Renal cortical epithelial cell (primary cell): ENCODE measurements at places on chromosomes 5 and 9.

DNA sequence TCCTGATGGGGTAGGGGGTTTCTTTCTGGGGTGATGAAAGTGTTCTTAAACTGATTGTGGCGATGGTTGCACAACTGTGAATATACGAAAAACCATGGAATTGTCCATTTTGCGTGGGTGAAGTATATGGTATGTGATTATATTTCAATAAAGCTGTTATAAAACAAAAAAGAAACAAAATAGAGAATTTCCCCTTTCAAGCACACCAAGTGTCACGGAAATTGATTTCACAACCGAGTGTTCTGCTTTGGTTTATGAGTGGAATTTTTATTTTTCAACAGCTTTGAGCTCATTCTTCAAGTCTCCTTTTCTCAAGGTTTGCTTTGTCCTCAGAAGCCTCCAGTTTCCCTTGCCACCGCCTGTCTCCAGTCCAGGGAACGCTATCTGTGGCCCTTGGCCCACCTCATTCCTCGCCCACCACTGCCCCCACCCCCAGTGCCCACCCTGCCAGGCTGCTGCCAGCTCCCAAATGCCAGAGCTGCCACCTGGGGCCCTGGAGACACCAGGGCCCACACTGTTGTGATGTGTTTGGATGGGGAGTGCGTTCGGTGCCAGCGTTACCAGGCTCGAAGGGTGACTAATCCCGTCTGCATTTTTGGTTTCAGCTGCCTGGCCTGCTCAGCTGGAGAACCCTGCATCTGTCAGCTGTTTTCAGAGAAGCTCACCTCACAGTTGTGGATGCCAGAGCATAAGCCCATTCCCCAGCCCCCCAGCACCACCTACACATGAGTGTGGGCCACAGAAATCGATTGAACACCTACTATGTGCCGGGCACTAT is 30.4 kb downstream of the DUSP1 start:
- DNase-seq = peak; percentile 96

GRCh38 chr5:57435701-57436134 is 46.9 kb downstream of the ACTBL2 start:
- DNase-seq = peak; percentile 96

- no peak for DNase-seq
Observed at GRCh38 chr5:100898504-100899346, 4.4 kb downstream of the ST8SIA4 start.

DNA sequence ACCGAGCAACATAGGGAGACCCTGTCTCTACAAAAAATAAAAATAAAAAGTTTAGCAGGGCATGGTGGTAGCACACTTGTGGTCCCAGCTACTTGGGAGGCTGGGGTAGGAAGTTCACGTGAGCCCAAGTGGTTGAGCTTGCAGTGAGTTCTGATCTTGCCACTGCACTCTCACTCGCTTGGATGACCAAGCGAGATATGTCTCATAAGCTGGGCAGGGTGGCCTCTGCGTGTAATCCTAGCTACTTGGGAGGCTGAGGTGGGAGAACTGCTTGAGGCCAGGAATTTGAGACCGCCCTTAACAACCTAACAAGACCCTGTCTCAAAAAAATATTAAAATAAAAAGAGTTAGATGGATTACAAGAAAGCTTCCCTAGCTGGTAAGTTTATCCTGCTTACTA is 32.5 kb downstream of the RASA1 start:
- DNase-seq = no peak

DNA sequence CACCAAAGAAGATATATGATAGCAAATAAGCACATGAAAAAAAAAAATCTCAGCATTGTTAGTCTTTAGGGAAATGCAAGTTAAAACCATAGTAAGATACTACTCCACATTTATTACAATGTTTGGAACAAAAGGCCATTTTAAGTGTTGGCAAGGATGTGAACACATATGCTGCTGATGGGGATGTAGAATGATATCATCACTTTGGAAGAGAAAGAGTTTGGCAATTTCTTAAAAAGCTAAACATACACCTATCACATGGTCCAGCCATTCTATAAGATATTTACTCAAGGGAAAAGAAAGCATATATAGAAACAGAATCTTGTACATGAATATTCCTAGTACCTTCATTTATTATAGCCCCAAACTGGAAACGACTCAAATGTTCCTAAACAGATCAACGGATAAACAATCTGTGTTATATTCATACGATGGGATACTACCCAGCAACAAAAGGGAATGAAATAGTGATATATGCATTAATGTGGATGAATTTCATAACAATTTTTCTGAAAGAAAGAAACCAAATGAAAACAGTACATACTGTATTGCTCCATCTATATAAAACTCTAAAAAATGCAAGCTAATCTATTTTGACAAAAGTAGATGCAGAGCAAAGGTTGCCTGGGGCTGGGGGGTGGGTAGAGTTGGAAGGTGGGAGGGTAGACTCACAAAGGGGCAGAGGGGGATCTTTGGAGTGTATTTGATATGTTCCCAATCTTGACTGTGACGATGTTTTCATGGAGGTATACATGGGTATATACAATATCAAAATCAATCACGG is 45.7 kb upstream of the SMAD5 start:
- DNase-seq = no peak

DNA sequence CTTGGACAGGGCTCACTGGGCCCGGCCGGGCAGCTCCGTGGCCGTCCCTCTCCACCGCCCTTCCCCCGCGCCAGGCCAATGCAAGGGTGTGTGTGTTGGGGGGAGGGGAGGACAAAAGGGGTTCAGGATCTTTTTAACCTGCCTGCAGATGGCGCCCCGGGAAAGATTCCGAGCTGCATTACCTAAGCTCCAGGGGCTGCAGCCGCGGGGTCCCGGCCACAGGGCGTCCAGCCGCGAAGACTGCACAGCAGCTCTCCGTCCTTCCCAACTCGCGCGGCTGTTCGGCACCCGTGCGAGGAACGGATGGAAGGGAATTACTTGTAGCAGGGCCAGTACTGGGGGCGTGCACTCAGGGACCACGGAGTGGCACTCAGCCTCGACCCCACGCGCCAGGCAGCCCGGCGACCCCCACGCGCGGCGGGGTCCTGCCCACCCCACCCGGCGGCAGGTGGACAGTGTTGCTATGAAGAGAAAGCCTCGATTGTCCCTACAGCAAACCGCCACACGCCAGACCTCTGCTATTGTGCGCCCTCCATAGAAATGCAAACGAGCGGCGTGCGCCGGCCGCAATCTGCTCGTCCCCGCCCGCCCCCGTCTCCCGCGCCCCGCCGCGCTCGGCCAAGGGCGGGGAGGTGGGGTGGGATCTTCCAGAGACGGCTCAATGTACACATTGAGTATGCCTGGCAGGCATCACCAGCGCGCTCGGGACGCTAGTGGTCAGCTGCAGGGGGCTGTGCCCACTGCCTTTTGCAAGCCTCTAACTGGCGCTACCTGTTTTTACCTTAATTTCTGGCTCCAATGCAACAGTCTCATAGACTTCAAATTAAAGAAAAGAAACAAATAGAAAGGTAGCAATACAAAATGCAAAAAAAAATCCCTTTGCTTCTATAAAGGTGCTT is 796 bp upstream of the GADD45G start:
- no peak for DNase-seq

- peak; percentile 6 for DNase-seq
Observed at GRCh38 chr9:12961276-12961809, 186.5 kb downstream of the LURAP1L start.

- DNase-seq = no peak
Observed at GRCh38 chr5:95704150-95704549, 21.4 kb upstream of the SPATA9 start.

GRCh38 chr5:58751222-58751837 is 168.5 kb downstream of the RAB3C start:
- peak; percentile 53 for DNase-seq

GRCh38 chr9:70007831-70008230 is 35.8 kb upstream of the MAMDC2 start:
- no peak for DNase-seq

DNA sequence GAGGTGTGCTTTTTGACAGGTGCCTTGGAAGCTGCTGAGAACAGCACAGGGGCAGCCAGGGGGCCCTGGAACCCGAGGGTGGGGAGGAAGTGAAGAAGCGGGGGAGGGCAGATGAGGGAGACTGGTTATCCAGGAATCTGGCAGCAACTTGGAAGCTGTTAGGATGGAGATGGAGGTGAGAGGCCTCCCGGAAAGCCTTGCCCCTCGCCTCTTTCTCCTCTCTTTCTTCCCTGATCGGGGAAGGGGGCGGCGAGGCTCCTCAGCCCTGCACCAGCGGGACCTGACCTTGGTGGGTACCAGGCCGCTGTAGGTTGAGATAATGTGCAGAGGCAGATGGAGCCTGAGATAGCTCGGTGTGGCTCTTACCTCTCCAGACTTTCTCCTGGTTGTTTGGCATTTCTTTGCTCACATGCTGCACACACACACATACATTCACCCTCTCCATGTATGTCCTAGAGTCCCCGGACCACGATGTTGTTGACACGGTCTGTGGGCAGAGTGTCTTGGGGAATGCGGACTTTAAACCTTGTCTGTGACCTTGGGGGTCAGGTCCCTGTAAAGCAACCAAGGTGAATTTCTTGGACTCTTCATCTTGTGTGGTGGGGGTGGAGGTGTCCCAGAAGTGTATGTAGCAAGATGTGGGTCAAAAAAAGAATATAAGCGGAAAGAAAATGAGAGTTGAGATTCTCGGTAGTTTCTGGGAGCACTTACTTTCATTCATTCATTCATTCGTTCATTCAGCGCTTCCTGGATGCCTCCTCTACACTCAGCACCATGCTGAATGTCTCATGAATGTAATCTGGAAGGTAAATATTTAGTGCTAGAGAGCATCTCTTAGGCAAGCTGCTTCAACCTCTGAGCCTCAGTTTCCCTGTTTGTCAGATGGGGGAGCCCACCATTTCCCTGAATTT is 1.6 kb downstream of the WWC1 start:
- no peak for DNase-seq

DNA sequence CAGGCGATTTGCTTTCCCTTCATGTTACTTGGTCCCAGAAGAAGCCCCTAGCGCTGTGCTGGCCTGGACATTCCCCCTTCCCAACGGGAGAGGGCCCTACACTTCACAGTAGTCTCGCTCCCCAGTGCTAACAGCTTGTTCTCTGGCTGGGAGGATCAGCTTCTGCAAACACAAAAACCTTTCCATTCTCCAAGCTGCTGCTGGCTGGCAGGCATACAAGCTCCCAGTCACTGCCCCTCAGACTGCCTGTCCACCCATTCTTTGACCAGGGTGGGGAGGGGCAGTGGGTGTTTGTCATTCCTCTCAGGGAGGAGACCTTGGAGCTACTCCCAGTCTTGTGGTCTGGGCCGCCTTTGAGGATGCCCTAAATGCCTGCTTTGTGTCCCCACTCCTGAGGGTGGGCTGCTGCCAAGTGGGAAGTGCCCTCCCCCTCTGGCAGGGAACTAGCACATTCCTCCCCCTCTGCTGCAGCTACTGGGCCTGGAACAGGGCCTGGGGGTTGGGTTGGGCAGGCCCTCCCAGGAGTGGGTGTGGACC is 20.8 kb downstream of the ENHO start:
- peak; percentile 5 for DNase-seq

DNA sequence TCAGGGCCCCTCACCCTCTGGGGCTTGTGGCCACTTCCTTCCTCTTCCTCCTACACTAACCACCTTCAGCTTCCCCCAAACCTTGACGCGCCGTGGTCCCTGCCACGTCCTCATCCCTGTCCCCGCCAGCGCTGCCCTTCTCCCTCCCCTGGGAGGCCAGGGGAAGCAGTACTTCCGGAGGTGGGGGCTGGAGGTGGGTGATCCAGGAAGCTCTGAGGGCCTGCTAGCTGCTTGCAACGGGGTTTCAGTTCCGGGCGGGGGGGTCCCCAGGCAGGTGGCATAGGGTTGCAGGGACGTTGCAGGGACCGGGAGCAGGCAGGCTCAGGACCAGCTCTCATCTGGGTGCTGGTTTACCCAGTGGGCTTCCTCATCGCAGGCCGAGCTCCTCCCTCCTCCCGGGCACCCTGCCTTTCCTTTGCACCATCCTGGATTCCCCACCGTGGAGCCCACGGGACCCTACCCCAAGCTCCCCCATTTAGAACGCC is 70.0 kb downstream of the RXRA start:
- no peak for DNase-seq

DNA sequence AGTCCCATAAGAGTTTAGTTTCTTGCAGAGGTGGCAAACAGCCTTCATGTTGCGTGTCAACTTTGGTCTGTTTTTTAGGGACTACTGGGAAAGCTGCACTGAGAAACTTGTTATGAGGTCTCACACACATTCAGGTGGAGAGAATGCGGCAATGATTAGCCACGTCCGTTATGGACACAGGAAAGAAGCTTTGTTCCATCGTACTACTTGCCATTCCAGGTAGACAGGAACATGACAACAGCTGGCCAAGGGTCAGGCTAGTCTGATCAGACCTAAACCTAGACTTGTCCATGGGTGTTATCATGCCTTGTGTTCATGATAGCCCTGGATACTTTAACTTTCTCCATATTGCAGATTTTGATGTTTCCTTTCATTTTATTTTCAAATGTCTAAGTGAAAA is 113.2 kb downstream of the ZNF608 start:
- DNase-seq = no peak

DNA sequence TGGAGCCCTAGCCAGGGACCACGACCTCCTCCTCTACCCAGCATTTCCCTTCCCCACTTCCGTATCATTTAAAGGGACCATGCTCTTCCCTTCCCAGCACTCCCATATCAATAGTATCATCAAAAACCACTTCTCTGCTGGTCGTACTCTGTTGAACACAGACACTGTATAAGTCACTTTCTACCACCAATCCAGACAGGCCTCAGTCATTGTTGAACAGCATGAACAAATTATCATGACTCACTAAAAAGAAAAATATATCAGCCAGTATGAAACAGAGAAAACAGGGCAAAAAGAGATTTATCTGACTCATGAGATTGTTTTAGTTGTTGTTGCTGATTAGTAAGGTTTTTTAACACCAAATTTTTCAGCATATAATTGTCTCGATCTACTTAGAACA is 89.8 kb downstream of the CDKN2A start:
- DNase-seq = peak; percentile 53

GRCh38 chr9:136303066-136303824 is 649 bp downstream of the CCDC187 start:
- no peak for DNase-seq

GRCh38 chr5:56561455-56561854 is 253.9 kb upstream of the MAP3K1 start:
- no peak for DNase-seq

GRCh38 chr9:97779608-97780007 is 73.4 kb upstream of the FOXE1 start:
- no peak for DNase-seq

DNA sequence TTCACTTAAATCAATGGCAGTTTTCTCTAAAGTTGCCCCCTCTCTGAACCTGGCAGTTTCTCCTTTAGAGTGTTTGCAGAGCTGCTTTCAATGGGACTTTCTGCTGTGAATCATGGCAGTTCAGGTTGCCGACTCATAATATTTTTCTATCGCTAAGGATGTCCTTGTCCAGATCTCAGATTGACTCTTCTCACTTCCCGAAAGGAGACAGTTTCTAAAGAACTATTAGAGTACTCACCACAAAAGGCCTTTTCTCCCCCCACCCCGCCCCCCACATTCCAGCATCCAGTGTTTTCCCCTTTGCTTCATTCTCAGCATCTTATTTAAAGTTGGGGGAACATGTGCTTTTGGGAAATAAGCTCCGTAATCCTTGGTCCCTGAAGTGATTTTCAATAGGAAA is 443.5 kb upstream of the KLF4 start:
- no peak for DNase-seq

- DNase-seq = no peak
Observed at GRCh38 chr9:15572200-15572770, 19.4 kb downstream of the CCDC171 start.
